Fibroblast of skin of back (primary cell): ENCODE measurements at places on chromosomes 13 and 19.

GRCh38 chr19:6090634-6091033 is 19.7 kb downstream of the RFX2 start:
- DNase-seq: no peak

DNA sequence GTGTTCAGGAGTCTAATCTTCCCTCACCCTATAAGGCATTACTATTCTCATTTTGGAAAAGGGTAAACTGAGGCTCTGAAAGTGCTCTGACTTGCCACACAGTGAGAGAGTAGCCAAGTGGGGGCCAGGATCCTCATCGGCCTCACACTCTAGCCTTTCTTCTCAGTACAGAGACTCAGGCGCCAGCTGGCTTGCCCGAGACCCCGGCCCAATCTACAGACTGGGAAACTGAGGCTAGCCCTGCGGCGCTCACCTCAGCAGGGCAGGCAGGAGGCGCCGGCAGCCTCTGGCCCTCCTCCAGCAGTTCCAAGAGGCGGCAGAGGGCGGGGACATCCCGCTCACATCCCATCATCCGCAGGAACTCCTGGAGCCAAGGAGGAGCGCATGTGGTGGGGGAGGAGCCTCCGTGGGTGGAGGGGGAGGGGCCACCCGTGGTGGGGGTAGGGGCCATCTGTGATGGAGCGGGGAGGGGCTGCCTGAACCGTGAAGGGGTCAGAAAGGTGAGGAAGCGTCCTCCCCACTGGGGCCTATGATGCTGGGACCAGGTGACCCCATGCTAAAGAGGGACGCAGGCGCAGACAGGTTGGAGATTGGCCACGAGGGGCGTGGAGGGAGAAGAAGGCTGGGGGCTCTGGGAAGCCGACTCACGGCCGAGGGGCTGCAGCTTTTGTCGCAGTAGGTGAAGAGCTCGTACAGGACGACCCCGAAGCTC is 8.7 kb upstream of the INSL3 start:
- DNase-seq: peak; percentile 29

DNA sequence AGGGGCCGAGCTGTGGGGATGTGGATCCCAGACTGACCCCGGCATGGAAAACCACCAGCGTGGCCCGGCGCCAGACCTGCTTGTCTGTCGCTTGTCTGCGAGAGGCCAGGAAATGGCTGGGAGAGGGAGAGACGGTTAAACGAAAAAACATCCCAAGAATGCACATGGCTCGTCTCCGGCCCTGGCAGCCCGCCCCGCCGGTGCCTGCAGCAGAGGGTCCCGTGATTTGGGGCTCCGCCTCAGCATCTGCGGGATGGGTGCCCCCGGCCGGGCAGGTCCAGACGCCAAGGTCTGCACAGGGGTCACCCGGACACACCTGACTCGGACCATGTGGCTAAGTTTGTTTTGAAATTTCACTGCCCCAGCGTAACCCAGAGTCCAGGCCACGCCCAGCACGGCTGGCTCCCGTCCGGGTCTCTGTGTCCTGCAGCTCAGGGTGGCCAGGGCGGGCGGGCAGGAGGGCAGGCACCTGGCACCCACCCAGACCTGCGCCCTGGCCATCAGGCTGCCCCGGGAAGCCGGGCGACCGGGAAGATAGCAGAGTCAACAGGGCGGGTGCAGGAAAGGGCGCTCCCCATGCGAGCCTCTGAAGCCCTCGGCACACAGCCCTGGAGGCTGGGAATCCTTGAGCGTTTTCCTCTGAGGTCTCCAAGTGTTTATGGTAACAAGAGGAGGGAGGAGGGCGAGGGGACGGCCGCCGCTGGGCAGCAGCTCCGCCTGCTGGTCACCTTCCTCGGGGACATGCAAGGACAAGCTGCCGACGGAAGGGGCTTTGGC is 103.2 kb downstream of the GADD45B start:
- DNase-seq: peak; percentile 95

- no peak for DNase-seq
Observed at GRCh38 chr19:43564800-43565199, 10.5 kb downstream of the XRCC1 start.

DNA sequence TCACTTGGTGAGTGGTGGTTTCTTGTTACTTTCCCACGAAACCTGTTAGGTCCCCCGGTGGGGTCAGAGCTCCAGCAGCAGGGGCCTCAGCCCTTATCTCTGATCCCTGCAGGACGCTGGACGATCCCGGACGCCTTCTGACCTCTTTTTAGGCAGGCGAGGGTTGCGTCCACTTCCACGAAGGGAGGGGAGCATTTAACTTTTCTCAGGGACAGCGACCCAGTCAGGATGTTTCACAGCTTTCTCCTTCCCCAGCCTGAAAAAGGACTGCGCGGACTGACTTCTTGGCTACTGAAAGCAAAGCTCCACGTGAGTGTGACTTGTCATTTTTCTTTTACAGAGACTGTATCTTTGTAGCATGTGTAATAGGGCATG is 692 bp downstream of the ZNF234 start:
- peak; percentile 22 for DNase-seq

DNA sequence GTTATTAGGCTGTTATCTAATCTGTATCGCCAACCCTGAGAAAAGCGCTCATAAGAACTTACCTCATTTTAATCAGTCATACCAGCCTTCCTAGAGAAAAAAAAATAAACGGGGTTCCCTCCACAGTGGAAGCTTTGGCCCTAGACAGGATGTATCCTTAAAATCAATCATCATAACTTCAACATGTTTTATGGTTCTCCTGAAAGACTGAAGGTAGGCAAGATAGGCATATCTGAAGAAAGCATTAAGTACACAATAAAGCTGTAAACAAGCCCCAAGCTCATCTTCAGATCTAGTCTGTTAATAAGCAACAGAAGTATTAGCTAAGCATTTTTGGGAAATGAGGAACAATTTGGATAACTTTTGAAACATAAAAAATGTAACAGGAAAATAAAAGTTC is 18.7 kb upstream of the SERP2 start:
- no peak for DNase-seq

GRCh38 chr19:10892256-10892655 is 20.9 kb downstream of the CARM1 start:
- DNase-seq: no peak

- DNase-seq: no peak
Observed at GRCh38 chr19:36527341-36527740, 730 bp downstream of the ZNF260 start.

DNA sequence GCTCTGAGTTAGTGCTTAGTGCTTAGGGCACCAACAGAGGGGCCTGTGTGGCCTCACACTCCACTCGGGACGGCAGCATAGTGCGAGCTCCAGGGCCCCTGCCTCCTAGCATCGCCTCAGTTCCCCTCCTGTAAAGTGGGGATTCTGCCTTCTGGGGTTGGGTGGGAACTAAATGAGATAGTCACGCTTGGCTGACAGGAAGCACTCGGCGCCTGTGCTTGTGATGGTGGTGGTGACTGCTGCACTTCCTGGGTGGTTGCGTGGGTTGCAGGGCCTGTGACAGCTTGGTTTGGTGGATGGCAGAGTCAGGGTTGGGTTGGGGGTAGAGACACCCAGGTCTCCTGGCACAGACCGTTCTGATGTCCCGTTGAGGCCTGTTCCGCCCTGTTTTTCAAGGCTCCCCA is 7.7 kb downstream of the PLEKHF1 start:
- no peak for DNase-seq

GRCh38 chr19:5562280-5562679 is 5.5 kb downstream of the TINCR start:
- DNase-seq: no peak
